ENCODE measurements at places on chromosomes 12 and 14.

- H3K4me1 ChIP-seq: no peaks in the 10 kb centered on the region
- DNase-seq: no peak
- H3K36me3 ChIP-seq: no peaks in the 10 kb centered on the region
These were observed 396.1 kb downstream of the NAV3 start for GRCh38 chr12:78226763-78227162.

- no peaks in the 10 kb centered on the region for H3K27me3 ChIP-seq
- H3K4me3 ChIP-seq: no peak overlapping the region
- H3K36me3 ChIP-seq: no peaks in the 10 kb centered on the region
- no peaks in the 10 kb centered on the region for H3K4me1 ChIP-seq
- peak; percentile 62 for DNase-seq
These were observed 6.5 kb upstream of the PRPH start for GRCh38 chr12:49288412-49288853.

DNA sequence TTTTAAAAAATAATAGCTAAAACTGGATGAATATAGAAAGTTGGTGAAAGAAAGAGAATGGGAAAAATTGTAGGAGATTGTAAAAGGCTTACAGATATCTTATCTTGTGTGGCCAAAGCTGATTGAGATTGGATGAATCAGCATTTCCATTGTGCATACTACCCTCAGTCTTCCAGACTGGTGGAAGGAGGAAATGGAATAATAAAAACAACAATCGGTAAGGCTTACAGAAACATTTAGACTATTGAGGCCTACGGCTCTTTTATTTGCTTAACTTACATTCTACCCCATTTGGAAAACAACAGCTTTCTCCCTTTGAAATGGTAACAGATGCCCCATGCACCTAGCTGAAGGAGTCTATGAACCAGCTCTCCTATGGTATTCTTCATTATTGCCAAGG lies 129.8 kb downstream of the PTPRB start:
- no peaks in the 10 kb centered on the region for H3K36me3 ChIP-seq
- H3K4me1 ChIP-seq: no peaks in the 10 kb centered on the region
- H3K4me3 ChIP-seq: no peak overlapping the region
- peak; percentile 72 for DNase-seq
- no peak overlapping the region for H3K27ac ChIP-seq
- H3K27me3 ChIP-seq: no peaks in the 10 kb centered on the region

DNA sequence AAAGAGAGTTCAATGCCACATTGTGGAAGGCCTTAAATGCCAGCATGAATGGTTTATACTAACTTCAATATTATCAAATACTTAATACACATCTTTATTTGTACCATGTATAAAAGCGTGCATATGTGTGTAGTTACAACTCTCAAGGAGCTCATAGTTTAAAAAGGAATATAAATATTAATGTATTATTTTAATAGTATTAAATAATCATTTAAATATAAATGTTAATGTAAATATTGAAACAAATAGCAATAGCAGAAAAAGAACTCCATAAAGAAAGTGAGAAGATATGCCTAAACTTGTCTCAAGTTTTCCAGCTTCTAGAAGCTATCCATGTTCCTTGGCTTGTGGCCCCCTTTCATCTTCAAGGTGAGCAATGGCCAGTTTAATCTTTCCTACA lies 182.0 kb downstream of the FOXA1 start:
- no peaks in the 10 kb centered on the region for H3K36me3 ChIP-seq
- H3K27me3 ChIP-seq: no peaks in the 10 kb centered on the region
- DNase-seq: no peak

- no peaks in the 10 kb centered on the region for H3K36me3 ChIP-seq
- H3K27me3 ChIP-seq: peaks cover 51% of the 10 kb centered on the region
- DNase-seq: no peak
- H3K4me3 ChIP-seq: no peak overlapping the region
These were observed 130.3 kb downstream of the NDUFA12 start for GRCh38 chr12:94872971-94873733.

Data from fibroblast of lung (primary cell).